ENCODE measurements at places on chromosomes 1 and 21. TPM values are rescaled to one million over a fixed set of nuclear protein-coding genes. Genes with fewer than 3 reads are reported as not detected.

Gene TSPAN2
- 0.68 TPM for total RNA-seq

Gene CTBS
- total RNA-seq, result 11.2 TPM

Gene BEND5
- total RNA-seq, result 0.24 TPM

Gene AIM2
- total RNA-seq, result 0.52 TPM

Gene CRNN
- 1,110 TPM for total RNA-seq

- no peak for ATAC-seq
Measured at GRCh38 chr1:37765916-37766664, 1.2 kb upstream of the EPHA10 start.

DNA sequence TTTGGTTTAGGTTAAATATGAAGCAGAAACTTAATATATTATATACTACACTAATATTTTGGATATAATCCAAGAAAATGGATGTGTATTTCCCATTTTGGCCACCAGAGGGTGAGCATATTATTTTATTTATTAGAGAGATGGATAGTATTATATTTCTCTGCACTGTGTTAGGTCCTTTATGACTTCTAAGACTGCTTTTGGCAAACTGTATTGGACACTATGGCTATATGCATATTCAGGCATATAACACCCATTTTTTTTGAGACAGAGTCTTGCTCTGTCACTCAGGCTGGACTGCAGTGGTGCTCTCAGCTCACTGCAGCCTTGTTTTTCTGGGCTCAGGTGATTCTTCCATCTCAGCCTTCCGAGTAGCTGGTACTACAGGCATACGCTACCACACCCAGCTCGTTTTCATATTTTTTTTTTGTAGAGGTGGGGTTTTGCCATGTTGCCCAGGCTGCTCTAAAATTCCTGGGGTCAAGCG is 17.8 kb upstream of the PGM1 start:
- ATAC-seq, result peak; percentile 45

DNA sequence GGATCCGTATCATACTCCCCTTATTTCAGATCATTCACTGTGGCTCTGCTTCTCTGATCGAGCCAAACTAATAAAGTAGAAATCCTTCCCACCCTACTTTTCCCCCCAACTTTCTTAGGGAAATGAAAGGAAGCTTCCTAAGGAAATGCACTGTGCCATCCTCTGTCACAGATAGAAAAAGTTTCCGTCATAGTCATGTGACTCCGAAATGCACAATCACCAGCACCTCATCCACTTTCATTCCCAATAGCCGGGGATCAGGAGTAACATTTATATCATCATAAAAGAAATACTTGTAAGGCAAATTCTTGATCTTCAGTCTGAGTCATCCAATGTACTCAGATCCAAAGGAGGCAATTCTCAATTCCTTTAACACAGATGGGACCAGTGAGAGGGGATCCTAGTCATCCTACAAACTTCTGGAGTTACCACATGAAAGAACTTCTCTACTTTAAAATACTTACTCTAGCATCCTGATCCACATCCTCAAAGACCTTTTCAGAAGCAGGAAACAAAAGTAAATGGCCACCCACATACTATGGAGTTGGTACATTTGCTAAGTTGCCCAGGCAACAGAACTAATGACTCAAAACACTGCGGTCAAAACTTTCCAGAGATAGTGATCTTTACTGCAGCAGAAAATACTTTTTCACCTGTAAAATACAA is 97.8 kb upstream of the ZC3H11B start:
- no peak for ATAC-seq

DNA sequence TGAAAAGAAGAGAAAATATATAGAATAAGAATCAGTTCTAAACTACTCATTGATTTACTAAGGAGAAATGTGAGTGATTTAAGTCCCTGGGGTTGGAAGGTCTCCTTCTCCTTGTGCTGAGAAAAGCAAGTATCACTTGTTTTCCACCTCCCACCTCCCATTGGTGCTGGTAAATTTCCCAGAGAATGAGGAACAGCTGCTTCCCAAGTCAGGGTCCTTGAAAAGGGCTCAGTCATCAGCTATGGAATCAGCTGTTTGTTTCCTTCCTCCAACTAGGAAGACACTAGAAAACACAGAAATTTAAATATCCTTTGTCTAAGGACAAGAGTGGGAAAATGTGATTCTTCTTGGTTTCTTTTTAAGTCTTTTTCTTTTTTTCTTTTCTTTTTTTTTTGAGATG is 131.3 kb upstream of the C1orf21 start:
- ATAC-seq, result no peak

- no peak for ATAC-seq
Measured at GRCh38 chr1:85452948-85453347, 12.0 kb downstream of the DDAH1 start.

DNA sequence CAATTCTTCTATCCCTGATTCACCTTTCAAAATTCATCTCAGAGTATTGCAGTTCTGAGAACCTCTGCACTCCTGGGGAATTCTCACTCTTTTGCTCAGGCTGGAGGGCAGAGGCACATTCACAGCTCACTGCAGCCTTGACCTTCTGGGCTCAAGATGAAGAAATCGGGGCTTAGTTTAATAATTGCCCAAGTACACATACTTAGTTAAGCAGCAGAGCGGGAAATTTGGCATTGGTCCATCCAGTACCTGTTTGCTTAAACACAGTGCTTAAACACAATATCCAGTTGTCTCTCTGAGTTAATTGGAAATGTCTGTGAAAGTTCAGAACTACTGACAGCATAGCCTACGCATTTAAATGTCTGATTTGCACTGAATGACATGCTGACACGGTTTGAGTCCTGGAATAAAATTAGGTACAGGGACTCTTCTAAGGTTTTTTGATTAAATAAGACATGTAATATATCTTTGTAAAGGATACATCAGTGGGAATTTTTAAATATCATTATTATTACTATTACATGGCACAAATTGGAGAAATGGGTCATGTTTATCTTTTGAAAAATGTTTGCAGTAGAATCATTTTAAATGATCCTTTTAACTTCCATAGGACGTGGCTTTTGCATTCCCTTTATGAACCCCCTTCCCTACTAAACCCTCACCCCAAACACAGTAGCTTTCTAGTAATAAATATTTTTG is 337.4 kb downstream of the SRGAP2C start:
- no peak for ATAC-seq

GRCh38 chr1:236007781-236008180 is 57.1 kb downstream of the NID1 start:
- ATAC-seq, result no peak

- peak; percentile 62 for ATAC-seq
Measured at GRCh38 chr1:150976879-150977694, 2.5 kb upstream of the CERS2 start.

DNA sequence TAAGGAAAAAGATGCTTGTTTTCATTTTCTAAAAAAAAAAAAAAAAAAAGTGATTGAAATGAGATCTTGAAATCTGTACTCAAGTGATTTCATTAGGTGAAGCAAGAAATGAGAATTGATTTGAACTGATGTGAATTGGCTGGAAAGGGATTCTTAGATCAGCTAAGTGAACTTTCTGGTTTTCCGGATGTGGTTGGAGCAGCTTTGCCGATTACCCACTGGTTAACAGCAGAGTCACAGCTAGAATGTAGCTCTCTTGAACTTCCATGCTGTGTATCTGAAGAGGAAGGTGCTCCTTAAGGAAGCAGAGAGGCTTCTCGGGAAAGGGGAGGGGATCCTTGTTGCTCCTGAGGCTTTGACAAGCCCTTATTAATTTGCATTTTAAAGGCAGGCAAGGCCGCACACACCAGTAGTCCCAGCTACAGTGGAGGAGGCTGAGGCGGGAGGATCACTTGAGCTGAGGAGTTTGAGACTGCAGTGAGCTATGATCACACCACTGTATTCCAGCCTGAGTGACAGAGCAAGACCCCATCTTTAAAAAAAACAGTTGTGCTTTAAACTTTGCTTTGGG is 28.7 kb upstream of the PWP2 start:
- ATAC-seq, result no peak

GRCh38 chr1:87426463-87427249 is 98.0 kb downstream of the LMO4 start:
- no peak for ATAC-seq

GRCh38 chr21:27407271-27407670 is 440.4 kb upstream of the ADAMTS5 start:
- ATAC-seq, result no peak

GRCh38 chr21:45465105-45465504 is 60.1 kb downstream of the COL18A1 start:
- no peak for ATAC-seq

Data from esophagus mucosa (tissue), 1 donor.